Sigmoid colon (tissue), 7 donors: ENCODE measurements at places on chromosomes 7 and 10. TPM values are rescaled to one million over a fixed set of nuclear protein-coding genes. Genes with fewer than 3 reads are reported as not detected.

Gene UPK3B
- total RNA-seq: 0.82 TPM

Gene DEPP1
- 55.7 TPM for total RNA-seq

Gene VGF
- total RNA-seq: not detected

Gene PFKP
- total RNA-seq: 70.9 TPM

Gene CCNY
- 36.7 TPM for total RNA-seq

Gene SLC26A5
- 0.54 TPM for total RNA-seq

Gene VWA2
- total RNA-seq: not detected

Gene SPDYE6
- total RNA-seq: not detected

Gene SORBS1
- total RNA-seq: 1,038 TPM

Gene BTBD16
- total RNA-seq: not detected

Gene GSTO2
- 1.3 TPM for total RNA-seq

DNA sequence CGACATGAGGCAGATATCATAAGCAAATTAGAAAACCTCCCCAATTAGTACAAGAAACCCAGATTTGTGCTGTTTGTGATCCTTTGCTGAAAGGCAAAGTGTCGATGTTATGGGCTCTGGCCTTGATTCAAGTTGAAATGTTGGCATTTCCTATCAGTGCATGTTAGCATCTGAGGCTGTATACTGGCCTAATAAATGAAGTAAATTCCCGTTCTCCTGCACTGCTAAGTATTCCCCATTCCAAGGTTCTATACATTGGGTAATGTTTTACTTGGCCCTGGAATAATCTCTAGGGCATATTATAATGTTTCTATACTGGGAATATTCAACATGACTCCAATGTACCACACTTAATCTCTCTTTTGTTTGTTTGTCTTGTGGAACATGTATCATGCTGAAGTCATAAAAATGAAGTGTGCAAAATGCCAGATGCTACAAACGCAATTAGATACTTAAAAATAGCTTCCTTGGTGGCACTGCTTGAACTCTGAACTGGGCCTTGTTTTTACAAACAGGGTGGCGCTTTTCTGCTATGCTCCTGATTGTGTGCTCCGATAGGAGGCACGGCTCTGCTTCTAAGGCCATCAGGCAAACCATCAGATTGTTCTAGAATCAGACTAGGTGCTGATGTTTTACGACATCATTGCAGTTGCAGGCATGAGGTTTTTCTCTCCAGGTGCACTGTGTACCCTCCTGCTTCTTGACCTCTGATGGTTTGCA, 156.7 kb upstream of the TCF7L2 start:
- H3K27ac ChIP-seq: no peak overlapping the region
- H3K4me1 ChIP-seq: peaks cover 21% of the 10 kb centered on the region
- no peak overlapping the region for H3K4me3 ChIP-seq
- DNase-seq: no peak

GRCh38 chr7:36568452-36568849, 155.8 kb downstream of the AOAH start:
- no peaks in the 10 kb centered on the region for H3K36me3 ChIP-seq
- H3K4me1 ChIP-seq: no peaks in the 10 kb centered on the region

GRCh38 chr10:118870467-118871243, 115.9 kb upstream of the CACUL1 start:
- H3K4me1 ChIP-seq: peaks cover 23% of the 10 kb centered on the region
- H3K36me3 ChIP-seq: no peaks in the 10 kb centered on the region
- no peak overlapping the region for H3K27ac ChIP-seq
- no peak for DNase-seq
- no peaks in the 10 kb centered on the region for H3K27me3 ChIP-seq

DNA sequence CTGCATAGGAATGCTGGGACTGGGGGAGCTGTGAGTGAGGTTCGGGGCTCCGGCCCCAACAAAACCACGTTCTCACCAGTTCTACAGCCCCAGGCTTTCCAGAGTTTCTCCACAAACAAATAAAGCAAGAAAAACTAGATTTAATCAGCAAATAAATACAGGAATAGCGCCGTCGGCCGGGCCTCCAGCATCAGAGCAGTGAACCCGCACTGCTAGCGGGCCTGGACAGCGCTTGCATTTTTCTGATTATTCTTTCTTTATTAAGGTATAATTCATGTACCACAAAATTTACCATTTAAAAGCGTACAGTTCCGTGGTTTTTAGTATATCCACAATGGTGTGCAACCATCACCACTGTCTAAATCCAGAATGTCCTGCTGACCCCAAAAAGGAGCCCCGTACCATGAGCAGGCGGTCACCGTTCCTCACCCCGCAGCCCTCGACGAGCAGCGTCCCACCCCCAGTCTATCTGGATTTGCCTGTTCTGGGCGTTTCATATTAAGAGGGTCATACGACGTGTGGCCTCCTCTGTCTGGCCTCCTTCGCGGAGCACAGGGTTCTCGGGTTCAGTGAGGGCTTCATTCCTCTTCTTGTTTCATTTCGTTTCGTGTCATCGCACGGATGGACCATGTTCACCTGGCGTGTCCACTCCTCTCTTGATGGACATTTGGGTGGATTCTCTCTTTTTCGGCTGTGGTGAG, 35.5 kb upstream of the FOXL3 start:
- no peaks in the 10 kb centered on the region for H3K4me1 ChIP-seq
- no peaks in the 10 kb centered on the region for H3K27me3 ChIP-seq
- peaks cover 80% of the 10 kb centered on the region for H3K36me3 ChIP-seq
- H3K4me3 ChIP-seq: no peak overlapping the region
- H3K27ac ChIP-seq: no peak overlapping the region

GRCh38 chr10:93771354-93771753, 13.6 kb downstream of the LGI1 start:
- no peak overlapping the region for H3K27ac ChIP-seq
- no peaks in the 10 kb centered on the region for H3K27me3 ChIP-seq
- no peaks in the 10 kb centered on the region for H3K36me3 ChIP-seq
- no peak for DNase-seq
- H3K4me3 ChIP-seq: no peak overlapping the region

- no peaks in the 10 kb centered on the region for H3K36me3 ChIP-seq
- H3K27ac ChIP-seq: no peak overlapping the region
- no peaks in the 10 kb centered on the region for H3K4me1 ChIP-seq
- H3K27me3 ChIP-seq: no peaks in the 10 kb centered on the region
- no peak overlapping the region for H3K4me3 ChIP-seq
Measured at GRCh38 chr7:14841869-14842268, 60.7 kb downstream of the DGKB start.

DNA sequence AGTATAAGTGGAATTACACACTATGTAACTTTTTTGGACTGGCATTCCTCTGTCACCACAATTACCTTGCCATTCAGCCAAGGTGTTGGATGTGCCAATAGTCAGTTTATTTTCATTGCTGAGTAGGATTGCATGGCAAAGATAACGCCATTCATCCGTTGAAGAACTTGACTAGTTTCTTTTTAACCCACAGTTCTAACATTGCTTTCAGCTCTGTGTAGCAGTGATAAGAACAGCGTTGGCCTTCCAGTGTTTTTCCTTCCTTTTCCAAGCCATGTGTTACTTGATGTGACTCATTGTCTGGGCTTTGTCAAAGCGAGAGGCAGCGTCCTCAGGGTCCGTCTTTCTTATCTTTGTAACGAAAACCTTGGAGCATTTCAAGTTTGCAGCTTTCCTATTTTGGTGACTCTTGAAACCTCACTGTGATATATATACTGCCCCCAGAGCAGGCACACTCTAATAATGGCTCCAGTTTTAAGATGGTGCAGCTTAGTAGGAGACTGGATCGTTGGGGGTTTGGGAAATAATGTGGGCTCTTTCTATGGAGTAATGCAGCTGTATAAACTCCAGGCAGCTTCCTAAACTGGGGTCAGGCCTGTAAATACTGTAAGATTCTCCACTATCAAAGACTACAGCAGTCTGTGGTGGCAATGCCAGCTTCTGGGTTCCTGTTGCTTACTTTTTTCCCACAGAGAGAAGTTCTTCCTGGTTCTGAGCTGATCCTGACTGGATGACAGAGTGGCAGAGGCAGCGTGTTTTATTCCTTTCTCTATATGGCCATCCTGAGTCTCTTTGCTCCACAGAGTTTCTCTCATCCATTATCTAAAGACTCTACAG, 41.7 kb downstream of the AKR1E2 start:
- no peak overlapping the region for H3K27ac ChIP-seq
- H3K4me1 ChIP-seq: no peaks in the 10 kb centered on the region

DNA sequence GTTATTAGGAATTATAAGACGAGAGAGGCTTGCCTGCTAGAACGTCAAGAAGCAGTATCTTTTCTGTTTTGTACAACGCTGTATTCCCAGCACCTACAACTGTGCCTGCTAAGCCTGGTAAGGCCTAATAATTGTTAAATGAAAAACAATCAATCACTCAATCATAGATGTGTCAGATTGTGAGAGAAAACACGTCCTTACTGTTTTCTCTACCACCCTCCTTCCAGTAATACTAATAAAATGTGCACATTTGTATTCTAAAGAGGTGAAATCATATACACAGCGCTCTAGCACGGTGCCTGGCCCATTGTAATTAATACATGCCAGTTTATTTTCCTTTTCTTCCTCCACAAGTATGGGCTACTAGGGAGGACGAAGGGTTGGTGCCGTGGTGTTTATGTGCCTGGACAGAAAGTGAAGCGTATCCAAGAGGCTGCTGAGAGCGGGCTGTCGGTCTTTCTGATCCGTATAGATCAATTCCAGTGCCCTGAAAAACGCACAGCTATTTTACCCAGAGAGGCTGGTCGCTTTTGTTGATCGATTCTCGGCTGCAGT, 1.5 kb upstream of the AUTS2 start:
- H3K4me3 ChIP-seq: peak overlapping the region; percentile 89
- no peak for DNase-seq
- peak overlapping the region; percentile 90 for H3K27ac ChIP-seq
- no peaks in the 10 kb centered on the region for H3K27me3 ChIP-seq
- no peaks in the 10 kb centered on the region for H3K36me3 ChIP-seq

GRCh38 chr10:4766454-4766853, 59.6 kb upstream of the AKR1E2 start:
- H3K4me3 ChIP-seq: no peak overlapping the region
- DNase-seq: no peak
- H3K36me3 ChIP-seq: no peaks in the 10 kb centered on the region
- H3K4me1 ChIP-seq: peaks cover 37% of the 10 kb centered on the region
- H3K27me3 ChIP-seq: no peaks in the 10 kb centered on the region

- H3K27ac ChIP-seq: no peak overlapping the region
- no peaks in the 10 kb centered on the region for H3K4me1 ChIP-seq
- no peaks in the 10 kb centered on the region for H3K27me3 ChIP-seq
- DNase-seq: no peak
- H3K36me3 ChIP-seq: no peaks in the 10 kb centered on the region
- H3K4me3 ChIP-seq: no peak overlapping the region
Measured at GRCh38 chr7:94512735-94513564, 3.3 kb downstream of the CASD1 start.

- no peak overlapping the region for H3K4me3 ChIP-seq
- no peak for DNase-seq
- no peaks in the 10 kb centered on the region for H3K27me3 ChIP-seq
- H3K36me3 ChIP-seq: no peaks in the 10 kb centered on the region
Measured at GRCh38 chr7:148567524-148567923, 23.0 kb upstream of the C7orf33 start.

GRCh38 chr7:99679032-99679399, 780 bp downstream of the CYP3A5 start:
- peaks cover 16% of the 10 kb centered on the region for H3K4me1 ChIP-seq
- peak overlapping the region; percentile 52 for H3K27ac ChIP-seq
- DNase-seq: no peak
- no peak overlapping the region for H3K4me3 ChIP-seq
- H3K36me3 ChIP-seq: no peaks in the 10 kb centered on the region

DNA sequence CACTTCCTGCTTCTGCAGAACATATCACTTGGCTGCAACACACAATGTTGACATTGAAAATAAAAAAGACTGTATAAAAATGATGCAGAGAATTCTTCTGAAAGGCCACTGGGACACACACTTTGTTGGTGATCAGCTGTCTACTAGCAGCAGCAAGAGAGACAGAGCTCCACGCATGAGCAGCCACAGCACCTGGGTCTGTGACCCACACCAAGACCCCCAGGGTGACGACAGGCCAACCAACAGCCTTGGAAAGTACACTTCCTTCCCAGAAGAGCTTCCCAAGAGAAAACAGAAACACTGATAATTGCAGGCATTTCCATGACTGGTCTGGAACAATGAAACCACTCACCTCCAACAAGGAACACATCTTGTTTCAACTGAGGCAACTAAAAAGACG, 239.0 kb downstream of the DIP2C start:
- H3K27me3 ChIP-seq: no peaks in the 10 kb centered on the region
- no peaks in the 10 kb centered on the region for H3K36me3 ChIP-seq
- no peak for DNase-seq
- H3K27ac ChIP-seq: peak overlapping the region; percentile 11

- H3K36me3 ChIP-seq: no peaks in the 10 kb centered on the region
- H3K27ac ChIP-seq: peak overlapping the region; percentile 66
- H3K27me3 ChIP-seq: no peaks in the 10 kb centered on the region
Measured at GRCh38 chr10:28179006-28179742, 123.7 kb downstream of the MPP7 start.

- H3K27me3 ChIP-seq: no peaks in the 10 kb centered on the region
- DNase-seq: no peak
- H3K36me3 ChIP-seq: no peaks in the 10 kb centered on the region
- no peak overlapping the region for H3K4me3 ChIP-seq
- no peaks in the 10 kb centered on the region for H3K4me1 ChIP-seq
- no peak overlapping the region for H3K27ac ChIP-seq
Measured at GRCh38 chr7:3321206-3321605, 20.2 kb downstream of the SDK1 start.

DNA sequence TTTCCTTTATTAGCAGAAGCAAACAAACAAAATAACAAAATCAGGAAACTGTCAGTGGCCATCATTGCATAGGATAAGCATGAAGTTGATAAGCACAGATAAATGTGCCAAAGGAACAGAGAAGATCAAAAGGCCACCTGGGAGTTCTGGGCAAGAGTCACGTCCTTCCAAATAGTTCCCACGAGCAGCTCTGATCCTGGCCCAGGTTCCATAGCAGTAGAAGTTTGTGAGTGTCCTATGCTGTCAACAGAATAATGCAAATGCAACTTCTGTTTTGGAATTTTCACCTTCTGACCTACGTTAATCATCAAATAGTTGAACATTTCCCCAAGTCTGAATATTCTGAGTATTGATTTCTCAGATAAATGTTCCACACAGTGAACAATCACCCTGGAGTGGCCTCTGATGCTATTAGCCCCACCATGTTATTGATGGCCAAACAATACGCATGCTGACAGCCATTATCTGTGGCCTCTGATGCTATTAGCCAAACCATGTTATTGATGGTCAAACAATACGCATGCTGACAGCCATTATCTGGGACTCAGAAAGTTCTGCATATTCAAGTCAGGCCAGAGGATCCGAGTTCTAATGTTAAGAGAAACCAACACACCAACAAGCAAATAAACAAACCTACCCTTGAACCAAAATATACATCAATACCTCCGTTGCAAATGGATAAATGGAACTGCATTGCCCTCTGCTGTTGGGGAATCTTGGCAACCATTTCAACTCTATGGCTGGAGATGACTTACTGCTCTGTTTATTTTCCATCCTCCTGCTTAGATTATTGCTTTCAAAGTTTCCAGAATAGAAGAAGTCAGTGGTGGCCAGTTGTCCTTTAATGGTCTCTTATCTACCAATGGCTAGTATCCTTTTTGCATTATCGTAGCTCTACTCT, 63.3 kb downstream of the MRC1 start:
- no peaks in the 10 kb centered on the region for H3K27me3 ChIP-seq
- H3K4me3 ChIP-seq: no peak overlapping the region
- H3K4me1 ChIP-seq: no peaks in the 10 kb centered on the region
- no peaks in the 10 kb centered on the region for H3K36me3 ChIP-seq

GRCh38 chr7:49812534-49812933, 39.1 kb downstream of the VWC2 start:
- no peaks in the 10 kb centered on the region for H3K4me1 ChIP-seq
- H3K4me3 ChIP-seq: no peak overlapping the region
- no peaks in the 10 kb centered on the region for H3K36me3 ChIP-seq
- no peak for DNase-seq

GRCh38 chr10:124588736-124589490, 127.3 kb downstream of the LHPP start:
- H3K36me3 ChIP-seq: no peaks in the 10 kb centered on the region
- H3K4me3 ChIP-seq: no peak overlapping the region
- no peaks in the 10 kb centered on the region for H3K27me3 ChIP-seq
- no peaks in the 10 kb centered on the region for H3K4me1 ChIP-seq
- peak overlapping the region; percentile 39 for H3K27ac ChIP-seq
